ENCODE measurements at places on chromosomes 12 and 14.

DNA sequence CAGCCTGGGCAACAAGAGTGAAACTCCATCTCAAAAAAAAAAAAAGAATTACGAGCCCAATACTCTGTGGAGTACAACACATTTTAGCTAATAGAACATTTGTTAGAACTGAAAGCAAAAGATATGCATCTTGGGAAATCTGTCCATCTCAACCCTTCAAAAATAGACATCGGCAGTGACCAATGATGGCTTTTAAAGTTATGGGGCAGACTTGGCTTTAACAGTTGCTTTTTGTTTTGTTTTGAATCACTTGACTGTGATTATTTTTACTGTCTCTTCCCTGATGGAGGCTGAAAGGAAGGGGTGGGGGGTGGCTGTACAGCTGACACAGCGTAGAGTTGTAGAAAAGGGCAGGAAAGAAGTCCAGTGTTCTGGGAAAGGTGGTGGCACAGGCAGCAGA lies 2.2 kb downstream of the FKBP11 start:
- DNase-seq: no peak

GRCh38 chr12:15192720-15193119 lies 28.5 kb downstream of the RERG start:
- DNase-seq: no peak

DNA sequence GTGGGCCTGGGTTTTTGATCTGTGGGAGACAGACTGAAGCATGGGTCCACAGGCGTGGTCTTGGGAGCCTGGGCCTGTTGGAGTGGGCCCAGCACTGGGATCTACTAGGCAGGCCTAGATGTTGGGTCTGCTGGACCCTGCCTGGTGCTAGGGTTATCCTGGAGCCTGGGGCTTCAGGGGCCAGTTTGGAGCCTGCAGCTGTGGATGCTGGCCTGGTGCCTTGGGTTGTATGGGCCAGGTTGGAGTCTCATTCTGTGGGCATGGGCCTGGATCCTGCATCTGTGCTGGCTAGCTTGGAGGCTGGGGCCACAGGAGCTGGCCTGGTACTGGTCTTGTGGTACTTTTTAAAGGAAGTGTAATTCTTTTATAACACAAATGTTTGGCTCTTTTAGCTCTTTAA lies 68.0 kb downstream of the GPHN start:
- no peak for DNase-seq

DNA sequence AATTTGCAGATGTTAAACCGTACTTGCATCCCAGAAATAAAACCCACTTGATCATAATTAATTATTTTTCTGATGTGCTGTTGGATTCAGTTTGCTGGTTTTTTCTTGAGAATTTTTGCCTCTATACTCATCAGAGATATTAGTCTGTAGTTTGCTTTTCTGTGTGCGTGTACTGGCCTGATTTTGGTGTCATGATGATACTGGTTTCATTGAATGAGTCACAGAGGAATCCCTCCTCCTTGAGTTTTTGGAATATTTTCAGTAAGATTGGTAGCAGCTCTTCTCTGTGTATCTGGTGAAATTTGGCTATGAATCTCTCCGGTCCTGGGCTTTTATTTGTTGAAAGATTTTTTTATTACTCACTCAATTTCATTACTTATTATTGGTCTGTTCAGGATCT lies 100.4 kb upstream of the PMCH start:
- no peak for DNase-seq

GRCh38 chr14:103444837-103445524 lies 59.8 kb downstream of the MARK3 start:
- DNase-seq: no peak

GRCh38 chr12:107026806-107027635 lies 40.1 kb upstream of the MTERF2 start:
- DNase-seq: no peak

DNA sequence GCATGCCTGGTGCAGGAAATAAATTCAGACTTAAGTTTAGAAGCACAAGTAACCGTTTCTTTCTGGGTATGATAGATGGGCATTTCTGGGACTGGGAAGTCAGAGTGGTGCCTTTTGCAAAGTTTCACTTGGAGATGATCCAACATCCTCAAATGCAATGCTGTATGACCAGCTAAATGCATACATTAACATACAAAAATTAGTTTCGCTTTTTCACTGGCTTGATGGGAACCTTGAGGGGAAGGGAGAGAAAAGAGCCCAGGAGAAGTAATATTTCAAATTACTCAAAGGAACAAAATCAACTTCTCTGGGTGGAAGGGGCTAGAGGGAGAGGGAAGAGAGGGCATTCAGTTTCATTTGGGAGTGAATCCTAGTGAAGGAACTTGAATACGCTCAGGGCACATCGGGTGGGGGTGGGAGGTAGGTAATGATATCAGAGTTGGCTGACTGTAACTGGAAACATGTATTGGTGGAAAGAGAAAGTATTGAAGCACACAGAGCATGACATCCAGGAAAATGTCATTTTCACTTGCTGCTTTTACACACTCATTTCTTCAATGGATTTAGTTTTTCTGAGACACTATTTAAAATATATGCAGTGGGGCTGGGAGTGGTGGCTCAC lies 175.5 kb downstream of the PTPRO start:
- no peak for DNase-seq

DNA sequence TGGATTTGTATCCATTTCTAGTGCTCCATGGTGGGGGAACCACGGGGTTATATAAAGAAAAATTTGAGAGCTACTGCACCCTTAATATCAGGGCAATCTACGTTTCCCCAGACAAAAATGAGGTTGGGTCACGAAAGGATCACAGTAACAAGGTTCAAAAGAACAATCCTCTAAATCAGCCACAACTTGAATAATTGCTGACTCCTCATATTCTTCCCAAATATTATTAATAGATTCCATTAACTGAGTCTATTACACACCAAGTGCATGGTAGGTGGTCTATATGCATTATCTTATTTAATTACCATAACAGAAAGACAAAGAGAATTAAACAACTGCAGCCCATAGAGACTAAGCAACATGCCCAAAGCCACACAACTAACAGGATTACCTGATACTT lies 438.2 kb downstream of the ETNK1 start:
- DNase-seq: no peak

DNA sequence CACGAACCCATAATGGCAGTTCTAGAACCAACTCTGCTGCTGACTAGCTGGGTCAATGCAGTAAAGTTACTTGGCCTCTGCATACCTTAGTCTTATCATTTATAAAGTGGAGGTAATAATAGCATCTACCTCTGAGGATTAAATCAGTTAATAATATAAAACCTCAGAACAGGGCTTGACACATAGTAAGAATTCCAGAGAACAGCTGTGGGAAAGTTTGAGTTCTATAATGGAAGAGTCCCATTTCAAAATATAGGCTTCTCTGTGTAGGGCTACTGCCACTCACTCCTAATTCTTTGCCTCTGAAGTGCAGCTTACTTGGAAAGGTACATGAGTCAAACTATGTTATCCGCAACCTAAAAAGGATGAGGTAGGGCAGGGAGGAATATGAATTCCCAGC lies 269.2 kb upstream of the PRKD1 start:
- DNase-seq: no peak

DNA sequence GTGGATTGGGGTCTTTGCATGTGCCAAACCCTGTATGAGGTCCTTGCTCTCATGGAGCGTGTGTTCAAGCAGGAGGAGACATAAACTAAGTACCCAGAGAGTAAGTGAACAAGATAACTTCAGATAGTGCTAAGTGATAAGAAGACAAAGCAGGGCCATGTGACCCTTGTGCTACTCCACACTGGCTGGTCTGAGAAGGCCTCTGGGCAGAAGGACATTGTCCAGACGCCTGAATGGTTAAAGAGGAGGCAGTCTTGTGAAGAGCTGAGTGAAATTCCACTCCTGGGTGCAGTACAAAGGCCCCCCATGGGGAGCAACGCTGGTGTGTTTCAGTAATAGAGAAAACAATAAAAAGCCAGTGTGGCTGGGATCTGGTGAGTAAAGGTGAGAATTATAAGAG lies 93.3 kb upstream of the RIC8B start:
- no peak for DNase-seq

DNA sequence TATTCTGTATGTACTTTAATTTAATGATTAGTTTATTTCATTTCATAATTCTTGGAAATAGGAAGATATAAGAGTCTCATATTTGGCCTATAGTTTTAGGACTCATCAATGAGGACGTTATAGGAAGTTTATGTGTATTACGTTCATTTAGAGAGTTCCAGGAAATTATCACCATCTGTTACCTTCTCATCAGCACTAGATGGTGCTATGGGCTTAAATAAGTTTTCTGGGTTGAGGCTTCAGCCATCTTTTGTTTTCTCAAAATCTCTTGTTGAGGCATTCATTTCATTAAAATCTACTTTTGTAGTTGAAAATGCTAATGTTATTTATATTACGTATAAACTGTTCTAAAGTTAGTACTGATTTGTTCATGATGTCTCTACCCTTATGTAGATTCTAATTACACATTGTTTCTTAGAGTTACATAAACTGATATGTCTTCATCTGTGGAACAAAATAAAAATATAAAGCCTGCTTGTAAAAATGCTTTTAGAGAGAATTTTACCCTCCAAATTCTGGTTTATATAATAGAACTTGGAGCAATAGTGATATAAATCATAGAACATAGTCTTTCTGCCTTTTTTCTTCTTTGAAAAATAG lies 89.2 kb downstream of the CFAP54 start:
- DNase-seq: peak; percentile 6

DNA sequence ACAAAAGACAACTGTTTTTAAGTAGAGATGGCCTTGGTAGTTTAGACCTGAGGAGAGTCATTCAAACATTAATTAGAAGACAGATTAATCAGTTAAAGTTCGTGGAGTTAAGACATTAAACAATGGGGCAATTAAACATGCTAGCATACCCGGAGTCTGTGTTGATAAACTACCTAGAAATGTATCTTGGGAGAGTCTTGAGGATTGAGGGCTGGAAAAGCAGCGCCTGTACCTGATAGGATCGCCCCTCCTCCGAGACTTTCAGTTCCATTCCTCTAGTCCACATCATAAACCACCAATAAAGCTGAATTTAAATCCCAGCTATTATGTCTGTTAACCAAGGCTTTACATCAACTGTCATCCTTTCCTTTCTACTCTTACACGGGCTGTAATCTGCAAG lies 1.0 kb upstream of the KRAS start:
- no peak for DNase-seq

DNA sequence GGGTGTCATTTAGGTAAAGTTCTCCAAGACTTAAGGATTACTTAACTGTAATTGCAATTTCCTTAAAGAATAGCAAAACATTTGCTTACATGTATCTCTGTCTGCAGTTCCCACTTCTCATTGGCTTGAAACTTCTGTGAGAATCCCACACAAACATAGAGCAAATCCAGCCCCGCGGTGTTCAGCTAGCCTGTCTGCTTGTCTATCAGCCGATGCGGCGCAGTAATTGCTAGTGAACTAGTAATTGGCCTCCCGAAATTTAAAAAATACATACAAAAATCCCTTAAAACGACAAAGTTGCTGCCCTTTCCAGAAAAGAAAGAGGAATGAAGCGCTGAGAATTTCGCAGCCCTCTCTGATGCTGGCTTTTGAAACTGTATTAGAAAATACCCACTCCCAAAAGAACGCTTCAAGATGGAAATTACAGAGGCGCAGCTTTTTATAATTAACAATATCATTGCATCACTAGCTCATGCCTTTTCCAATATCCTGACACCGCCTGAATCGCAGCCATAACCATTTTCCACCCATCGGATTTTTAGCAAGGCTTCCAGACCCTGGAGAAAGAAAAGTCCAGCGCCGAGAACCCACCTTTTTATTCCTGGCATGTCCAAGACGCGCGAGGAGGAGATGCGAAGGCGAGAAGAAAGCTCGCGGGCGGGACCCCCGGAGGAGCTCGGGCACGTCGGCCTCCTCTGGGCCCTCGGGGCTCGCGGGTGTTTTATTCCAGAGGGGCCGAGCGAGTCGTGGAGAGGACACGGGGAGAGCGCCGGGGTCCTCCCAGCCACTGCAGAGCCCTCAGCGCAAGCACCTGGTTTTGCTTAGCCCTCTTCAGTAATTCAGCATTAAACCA lies 646 bp downstream of the FBLN5 start:
- DNase-seq: peak; percentile 12

DNA sequence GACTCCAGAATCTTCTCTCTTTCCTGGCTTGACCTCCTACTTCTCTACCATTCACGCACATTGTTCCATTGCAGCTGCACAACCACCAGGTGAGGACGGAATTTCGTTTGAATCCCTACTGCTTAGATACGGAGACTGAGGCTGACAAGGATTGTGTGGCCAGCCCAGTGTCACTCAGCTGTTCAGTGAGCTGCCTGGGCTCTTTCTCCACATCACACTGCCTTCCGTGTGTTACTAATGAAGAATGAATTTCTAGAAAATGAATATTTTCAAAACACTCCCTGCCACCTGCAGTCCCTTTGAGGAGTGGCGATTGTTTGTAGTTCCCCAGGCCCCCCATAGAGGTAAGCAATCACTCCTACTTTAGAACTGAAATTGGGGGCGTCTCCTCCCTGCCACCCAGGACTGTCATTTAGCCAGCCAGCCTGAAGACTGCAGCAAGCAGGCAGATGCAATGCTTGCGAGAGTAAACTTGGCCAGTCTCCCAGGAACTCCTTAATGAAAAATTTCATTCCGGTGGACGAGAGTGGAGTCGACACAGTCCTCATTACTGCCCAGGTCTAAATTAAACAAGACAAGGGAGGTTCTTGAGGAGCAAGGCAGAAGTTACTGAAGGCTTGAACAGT lies 239.7 kb downstream of the SLC41A2 start:
- no peak for DNase-seq

GRCh38 chr12:51127050-51127729 lies 43.8 kb upstream of the CSRNP2 start:
- DNase-seq: no peak

DNA sequence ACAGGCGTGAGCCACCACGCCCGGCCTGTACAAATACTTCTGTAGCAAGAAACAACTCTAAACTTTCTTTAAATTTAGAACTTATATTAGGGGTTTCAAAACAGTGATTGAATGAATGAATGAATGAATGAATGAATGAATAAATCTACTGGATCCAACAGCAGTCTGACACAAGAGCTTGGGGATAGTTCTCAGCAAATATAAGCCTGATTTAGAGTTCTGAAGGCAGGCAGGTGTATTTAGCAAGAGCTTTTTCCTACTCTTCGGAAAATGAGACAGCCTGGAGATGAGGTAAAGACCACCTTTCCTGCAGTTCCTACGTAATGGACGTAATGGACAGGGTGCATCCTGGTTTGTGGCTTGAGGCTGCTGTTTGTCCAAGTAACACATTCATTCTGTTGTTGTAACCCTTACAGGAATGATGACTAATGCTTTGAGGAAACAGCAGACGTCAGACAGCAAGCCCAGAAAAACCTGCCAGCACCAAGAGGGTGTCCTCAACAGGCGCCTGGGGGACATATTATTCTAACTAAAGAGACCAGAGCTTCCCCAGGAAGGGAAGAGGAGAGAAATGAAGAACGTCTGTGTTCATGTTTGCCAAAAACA lies 277.4 kb upstream of the SOX5 start:
- peak; percentile 7 for DNase-seq

DNA sequence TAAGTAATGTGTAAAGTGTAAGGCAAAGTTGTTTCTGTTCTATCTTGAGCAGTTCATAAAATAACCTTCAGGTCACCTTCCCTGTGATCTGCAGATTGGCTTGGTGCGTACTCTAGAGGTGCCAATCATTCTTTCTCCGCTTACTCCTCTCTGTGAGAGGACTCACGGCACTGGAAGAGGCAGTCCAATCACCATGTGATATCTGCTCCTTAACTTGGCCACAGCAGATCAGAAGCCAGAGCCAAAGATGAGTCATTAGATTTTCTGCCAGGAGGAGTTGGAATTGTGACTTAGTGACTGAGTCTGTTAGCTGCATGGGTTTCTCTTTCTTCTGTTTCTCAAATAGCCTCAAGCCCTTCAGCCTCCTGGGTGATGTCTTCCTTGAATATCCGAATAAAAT lies 165.5 kb downstream of the SLC41A2 start:
- no peak for DNase-seq

GRCh38 chr14:72578514-72578913 lies 315.4 kb downstream of the DPF3 start:
- DNase-seq: no peak
